ENCODE measurements at places on chromosomes 7 and 10.

- no peak for DNase-seq
Observed at GRCh38 chr10:123240776-123241175, 86.6 kb downstream of the BUB3 start.

DNA sequence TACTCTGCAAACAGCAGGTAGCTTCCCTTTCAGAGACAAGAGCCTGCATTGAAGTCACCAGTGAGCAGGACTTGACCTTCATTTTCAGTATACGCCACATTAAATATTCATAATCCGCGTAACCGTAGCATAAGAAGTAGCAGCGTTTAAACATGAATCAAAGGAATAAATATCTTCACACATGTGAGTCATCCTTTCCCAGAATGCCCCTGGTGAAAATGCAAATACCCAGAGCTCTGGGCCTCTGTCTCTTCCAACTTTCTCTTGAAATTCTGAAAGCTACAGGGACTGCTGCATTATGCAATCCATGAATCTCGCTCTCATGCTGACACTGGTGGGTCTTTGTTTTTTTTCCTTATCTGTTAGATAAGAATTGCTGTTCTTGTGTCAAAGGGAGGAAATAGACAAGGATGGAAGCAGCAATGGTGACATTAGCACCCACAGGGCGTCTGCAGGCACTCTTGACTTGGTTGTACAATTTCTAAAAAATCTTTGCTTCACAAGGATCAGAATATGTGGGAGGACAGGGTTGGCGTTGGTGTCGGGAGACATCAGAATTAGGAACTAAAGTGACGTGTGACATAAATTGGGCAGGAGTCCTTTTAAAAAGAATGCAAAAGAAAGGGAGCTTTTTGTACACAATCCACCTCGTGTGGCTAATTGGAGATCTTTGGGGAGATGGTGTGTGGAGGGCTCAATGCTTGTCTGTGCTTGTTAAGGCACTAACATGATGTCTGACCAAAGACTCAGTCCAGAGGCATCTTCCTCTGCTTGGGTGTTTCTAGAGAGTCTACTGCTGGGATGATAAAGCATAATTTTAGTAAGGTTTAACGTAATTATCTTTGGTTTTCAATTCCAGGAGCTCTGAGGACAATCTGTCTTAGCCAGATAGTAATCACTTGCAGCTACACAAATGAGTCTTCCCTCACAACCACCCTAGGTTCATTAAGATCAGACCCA, 390.3 kb downstream of the KCNMA1 start:
- DNase-seq = no peak

- DNase-seq = no peak
Observed at GRCh38 chr7:37729181-37729580, 45.6 kb downstream of the GPR141 start.

- no peak for DNase-seq
Observed at GRCh38 chr10:72016608-72017300, 52.6 kb downstream of the CHST3 start.

GRCh38 chr10:1377740-1378397, 321.7 kb downstream of the WDR37 start:
- no peak for DNase-seq

DNA sequence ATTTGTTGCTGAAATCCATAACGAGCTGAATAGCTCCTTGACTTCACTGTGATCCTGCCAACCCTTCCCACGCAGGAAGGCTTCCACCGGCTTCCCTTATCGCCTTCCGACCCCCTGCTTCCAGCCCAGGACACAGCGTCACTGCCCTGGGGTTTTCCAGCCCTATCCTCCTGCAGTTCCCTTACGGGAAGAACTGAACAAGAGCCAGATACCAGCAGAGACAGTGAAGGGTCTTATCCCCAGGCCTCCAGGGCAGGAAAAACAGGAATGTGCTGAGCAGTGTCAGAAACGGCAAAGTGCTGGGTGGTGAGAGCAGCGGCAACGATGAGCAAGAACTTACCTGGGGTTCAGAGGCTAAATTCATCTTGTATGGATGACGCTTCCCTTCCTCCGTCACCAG, 22.4 kb downstream of the PDLIM1 start:
- DNase-seq = no peak

GRCh38 chr10:71361581-71361980, 35.1 kb upstream of the CDH23 start:
- no peak for DNase-seq

- no peak for DNase-seq
Observed at GRCh38 chr7:103605640-103606039, 159.6 kb upstream of the SLC26A5 start.

GRCh38 chr10:74730246-74730645, 96.2 kb upstream of the KAT6B start:
- DNase-seq = no peak

- DNase-seq = peak; percentile 93
Observed at GRCh38 chr10:30098629-30099028, 39.2 kb upstream of the JCAD start.

- no peak for DNase-seq
Observed at GRCh38 chr7:34311591-34311990, 346.4 kb upstream of the NPSR1 start.

GRCh38 chr10:51030480-51030879, 43.8 kb upstream of the PRKG1 start:
- no peak for DNase-seq

- no peak for DNase-seq
Observed at GRCh38 chr7:12620371-12620770, 49.9 kb downstream of the SCIN start.

DNA sequence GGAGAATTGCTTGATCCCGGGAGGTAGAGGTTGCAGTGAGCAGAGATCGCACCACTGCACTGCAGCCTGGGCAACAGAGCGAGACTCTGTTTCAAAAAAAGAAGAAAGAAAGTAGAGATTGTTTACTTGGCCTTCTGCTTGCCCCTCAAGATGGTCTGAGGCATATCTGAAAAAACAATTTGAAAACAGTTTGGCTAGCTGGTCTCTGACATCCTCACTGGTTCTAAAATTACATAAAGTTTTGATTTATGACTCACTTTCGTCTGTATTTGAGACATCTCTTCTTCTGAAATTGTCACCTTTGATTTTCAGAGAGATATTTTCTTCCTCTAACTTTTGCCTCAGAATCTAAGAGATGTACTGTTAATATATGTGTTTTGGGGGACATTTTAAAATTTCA, 49.6 kb upstream of the HELLS start:
- DNase-seq = no peak

DNA sequence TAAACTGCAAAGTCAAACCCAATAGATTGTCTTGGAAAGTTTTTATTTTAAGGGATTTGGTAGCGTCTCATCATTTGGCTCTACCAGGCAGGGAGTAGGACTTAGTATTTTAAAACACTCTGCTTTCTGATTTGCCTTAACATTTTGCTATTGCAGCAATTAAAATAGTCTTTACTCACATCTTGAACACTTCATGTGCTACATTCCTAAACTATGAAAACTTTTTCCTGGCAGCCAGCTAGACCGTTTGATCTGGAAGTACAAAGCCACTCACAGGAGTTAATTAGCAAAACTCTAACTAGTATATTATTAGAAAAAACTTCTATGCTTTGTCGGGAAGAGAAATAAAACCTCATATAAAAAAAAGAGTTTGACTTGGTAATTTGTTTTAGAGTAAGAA, 111.4 kb downstream of the TFPI2 start:
- DNase-seq = no peak

DNA sequence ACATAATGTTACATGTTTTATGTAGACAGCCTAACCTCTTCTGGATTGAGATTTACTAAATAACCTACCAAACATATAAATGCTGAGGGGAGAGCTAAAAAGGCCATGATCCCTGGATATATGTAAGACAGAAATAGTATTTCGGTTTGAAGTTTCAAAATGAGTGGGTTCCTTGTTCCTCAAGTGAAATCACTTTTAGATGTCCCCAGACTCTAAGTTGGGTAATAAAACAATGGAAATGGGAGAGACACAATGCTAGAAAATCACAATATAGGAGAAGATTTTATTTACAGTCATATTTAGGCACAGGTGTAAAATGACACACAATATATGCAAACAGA, 56.5 kb downstream of the SHTN1 start:
- DNase-seq = no peak

GRCh38 chr7:24812305-24812945, 55.2 kb upstream of the GSDME start:
- DNase-seq = no peak

GRCh38 chr10:49369216-49370162, 26.4 kb downstream of the DRGX start:
- DNase-seq = no peak

DNA sequence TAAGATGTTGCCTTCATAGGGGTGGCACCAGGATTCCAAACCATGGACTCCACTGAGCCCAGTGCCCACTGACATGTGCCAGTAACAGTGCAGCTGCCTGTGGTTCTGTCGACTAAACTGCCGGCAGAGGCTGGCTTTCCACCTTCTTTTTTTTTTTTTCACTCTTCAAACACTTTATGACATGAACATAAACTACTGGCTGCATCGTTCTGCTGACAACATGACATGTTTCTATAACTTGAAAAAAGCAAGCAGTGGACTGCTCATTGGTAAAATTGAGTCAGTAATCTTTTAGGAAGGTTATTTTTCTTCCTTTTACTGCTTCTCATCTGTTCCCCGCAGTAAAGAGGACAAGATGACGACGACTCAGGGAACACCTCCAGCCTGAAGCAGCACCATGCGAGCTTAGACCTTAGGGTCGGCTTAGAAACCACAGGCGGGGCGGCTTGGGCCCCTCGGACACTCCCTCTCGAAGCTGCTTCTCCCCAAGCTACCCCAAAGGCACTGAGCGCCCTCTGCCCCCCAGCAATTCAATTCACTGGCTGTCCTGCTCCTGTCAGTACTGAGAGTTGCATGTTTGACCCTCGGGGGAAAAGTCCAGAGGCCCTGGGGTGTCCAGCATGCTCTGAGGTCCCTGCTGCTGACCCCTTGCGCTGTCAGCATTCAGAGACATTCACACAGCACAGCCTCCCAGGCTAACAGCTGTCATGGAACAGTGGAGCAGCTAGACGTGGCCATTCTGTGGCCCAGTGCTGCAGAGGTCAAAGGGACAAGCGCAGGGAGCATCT, 112.5 kb downstream of the EGFR start:
- no peak for DNase-seq

- no peak for DNase-seq
Observed at GRCh38 chr7:158043551-158044481, 543.8 kb downstream of the PTPRN2 start.

DNA sequence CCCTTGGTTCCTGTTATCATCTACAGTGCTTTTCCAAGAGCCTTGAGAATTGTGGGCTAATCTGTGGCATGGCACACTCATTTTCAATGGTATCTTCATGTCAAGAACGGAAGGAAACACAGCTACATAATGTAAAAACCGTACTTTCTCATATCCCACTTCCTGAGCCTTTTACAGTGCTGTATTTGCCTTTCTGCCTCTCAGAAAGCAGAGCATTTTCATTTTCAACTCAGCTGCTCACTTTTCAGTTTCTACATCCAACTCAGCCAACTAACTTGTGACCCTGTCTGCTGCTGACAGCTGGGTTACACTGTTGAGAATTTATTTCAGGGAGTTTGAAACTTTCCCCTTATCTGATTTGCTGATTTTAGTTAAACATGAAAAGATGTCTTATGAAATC, 875.8 kb upstream of the KCND2 start:
- no peak for DNase-seq

GRCh38 chr7:131068604-131069021, 259.1 kb upstream of the MKLN1 start:
- no peak for DNase-seq

- no peak for DNase-seq
Observed at GRCh38 chr7:4724648-4725013, 42.5 kb downstream of the FOXK1 start.

GRCh38 chr7:93968911-93969620, 35.1 kb downstream of the BET1 start:
- DNase-seq = no peak

DNA sequence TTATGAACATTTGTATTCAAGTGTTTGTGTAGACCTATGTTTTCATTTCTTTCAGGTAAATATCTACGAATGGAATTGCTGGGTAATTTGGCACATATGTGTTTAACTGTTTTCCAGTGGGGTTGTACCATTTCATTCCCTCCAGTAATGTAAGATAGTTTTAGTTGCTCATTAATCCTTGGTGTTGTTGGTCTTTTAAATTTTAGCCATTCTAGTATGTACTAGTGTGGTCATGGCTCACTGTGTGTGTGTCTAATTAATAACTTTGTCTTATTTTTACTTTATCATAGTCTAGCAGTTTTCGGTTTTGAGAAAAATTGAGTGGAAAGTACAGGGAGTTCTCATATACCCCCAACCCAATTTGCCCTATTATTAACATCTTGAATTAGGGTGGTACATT, 278.8 kb downstream of the CAMK1D start:
- no peak for DNase-seq

DNA sequence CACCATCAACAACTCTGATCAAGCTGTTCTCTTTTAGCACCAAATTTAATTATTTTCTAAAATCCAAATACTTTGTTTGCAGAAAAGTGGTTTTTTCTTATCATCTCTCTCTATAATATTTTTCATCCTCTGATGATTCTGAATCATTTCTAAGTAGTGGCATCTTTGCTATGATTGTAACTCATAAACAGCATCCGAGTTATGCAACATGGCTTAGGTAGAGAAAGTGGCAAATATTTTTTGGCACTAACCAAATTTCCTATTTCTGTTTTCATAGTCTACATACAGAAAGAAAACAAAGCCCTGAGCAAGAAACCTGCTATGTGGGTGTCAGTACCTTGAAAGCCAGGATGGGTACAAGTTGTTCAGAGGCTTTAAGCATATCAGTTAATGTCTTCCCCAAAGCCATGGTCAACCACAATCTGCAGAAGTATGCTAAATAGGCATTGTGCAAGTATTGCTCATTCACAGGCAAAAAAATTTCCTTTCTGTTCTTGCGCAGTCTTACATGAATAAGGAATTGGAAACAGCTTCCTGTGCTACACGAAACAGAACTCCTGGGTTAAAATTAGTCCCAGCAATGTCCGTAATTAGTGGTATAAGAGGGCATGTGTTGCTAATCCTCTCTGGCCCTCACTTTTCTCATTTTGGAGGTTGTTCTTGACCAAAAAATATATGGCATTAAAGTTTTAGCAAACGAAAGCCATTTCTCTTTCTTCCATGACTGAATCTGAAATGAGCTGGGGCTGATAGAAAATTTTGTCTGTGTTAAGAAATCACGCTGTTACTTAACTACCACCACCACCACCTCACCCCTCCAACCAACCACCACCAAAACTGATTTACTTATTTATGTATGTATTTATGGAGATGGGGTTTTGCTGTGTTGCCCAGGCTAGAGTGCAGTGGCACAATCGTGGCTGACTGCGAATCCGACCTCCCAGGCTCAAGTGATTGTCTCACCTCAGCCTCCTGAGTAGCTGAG, 325.6 kb upstream of the MAGI2 start:
- DNase-seq = peak; percentile 86

DNA sequence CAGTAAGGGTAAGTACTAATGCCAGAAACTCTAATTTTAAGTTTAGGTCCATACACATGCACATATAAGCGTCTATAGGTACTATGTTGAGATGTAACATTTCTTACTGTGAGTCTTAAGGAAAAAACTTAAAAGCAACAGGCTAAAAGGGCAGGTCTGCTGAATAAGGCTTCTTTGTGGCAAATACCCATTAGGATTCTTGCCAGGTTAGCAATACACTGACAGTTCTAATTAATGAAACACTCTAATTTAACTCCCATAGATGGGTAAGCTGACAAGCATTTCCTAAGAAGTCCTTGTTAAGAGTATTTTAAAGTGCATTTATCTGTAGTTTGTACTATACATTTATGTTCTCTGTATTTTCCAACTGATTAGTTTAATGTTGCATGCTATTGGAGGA, 14.0 kb downstream of the SCRN1 start:
- no peak for DNase-seq

Data from fibroblast of skin of left quadriceps (primary cell).